ENCODE measurements at places on chromosomes 5 and 9.

DNA sequence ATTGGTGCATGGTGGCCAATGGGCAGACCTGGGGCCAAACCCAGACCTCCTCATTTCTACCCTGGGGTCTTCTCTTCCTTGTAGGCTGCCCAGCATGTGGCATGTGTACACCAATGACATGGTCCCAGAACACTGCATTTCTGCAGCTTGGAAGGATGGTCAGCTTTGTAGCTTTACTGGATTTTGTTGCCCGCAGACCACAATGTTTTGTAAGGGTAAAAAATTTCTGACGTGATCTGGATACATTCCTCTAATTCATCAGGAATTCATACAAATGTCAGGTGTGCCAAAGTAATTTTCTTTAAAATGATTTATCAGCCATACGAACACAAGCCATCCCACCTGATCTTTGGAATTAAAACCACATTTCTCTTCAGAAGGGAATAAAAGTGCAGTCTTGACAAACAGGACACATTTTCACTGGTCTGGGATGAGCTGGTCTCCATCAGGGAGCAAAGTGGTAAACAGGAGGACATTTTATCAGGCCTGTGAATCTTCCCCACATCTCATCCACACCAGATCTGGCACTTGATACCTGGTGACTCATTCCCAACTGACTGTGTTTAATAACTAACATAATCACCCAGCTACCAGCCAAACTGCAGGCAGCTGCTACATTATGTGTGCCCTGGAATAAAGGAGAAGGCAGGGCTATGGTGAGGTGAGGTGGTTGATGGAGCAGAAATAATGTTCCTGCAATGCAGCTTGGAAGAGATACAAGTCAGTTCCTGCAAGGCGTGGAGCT, 103.9 kb downstream of the SPOCK1 start:
- no peak for DNase-seq

GRCh38 chr5:100600298-100600994, 65.3 kb downstream of the FAM174A start:
- DNase-seq = no peak

GRCh38 chr5:5930561-5930960, 447.8 kb downstream of the MED10 start:
- no peak for DNase-seq

GRCh38 chr5:151264113-151264512, 11.1 kb downstream of the GM2A start:
- no peak for DNase-seq

- DNase-seq = no peak
Measured at GRCh38 chr9:89435071-89435823, 62.7 kb downstream of the SEMA4D start.

- no peak for DNase-seq
Measured at GRCh38 chr9:71025728-71026127, 95.7 kb downstream of the TRPM3 start.

- no peak for DNase-seq
Measured at GRCh38 chr9:38278931-38279679, 113.4 kb upstream of the ALDH1B1 start.

GRCh38 chr9:84669288-84670137, at the start of gene NTRK2:
Gene NTRK2 (plus strand): TSS chr9:84669729. CDS start chr9:84670749, 1,020 bp downstream.
- DNase-seq = peak; percentile 55

DNA sequence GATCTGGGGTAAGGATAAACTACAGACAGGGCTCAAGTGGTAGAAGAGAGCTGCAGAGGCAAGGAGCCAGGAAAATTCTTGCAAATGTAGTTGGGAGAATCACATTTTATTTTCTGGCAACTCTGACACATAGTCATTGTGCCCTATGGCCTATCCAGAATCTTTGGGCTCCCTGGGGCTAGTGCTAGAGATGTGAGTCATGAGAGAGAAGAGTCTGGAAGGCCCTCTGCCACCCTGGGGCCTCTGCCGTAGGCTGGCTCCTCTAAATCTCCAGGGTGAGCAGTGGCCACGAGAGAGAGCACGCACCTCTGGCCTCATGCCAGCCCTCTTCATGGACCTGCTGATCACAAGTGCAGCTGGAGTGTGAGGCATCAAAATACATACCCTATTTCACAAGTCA, 74.3 kb upstream of the SSBP2 start:
- no peak for DNase-seq

- no peak for DNase-seq
Measured at GRCh38 chr5:145198525-145199260, 636.4 kb downstream of the PRELID2 start.

GRCh38 chr5:63055421-63055820, 476.8 kb downstream of the LRRC70 start:
- no peak for DNase-seq

- no peak for DNase-seq
Measured at GRCh38 chr9:119667916-119668315, 298.7 kb upstream of the BRINP1 start.

- no peak for DNase-seq
Measured at GRCh38 chr5:79357398-79357797, 121.5 kb downstream of the JMY start.

GRCh38 chr5:171092194-171092593, 216.9 kb upstream of the TLX3 start:
- no peak for DNase-seq

DNA sequence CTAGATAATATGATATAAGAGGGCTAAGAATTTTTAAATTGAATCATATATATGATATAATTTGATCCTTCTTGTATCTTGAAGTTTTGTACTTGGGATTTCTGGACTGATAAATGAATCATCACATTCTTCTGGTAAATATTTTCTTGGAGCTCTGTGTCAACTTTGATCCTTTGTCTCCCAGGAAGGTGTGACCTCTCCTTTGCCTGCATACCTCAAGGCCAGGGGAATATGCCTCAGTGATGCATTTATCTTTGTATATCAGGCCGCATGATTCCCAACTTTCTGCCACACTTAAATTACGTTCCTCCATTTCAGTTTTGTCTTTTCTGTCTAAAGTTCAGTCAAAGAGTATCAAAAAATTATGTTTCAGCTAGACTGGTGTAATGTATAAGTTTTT, 101.2 kb downstream of the NLN start:
- no peak for DNase-seq

- DNase-seq = no peak
Measured at GRCh38 chr5:53568871-53569270, 8.4 kb downstream of the NDUFS4 start.

GRCh38 chr5:124289130-124289529, 457.3 kb downstream of the ZNF608 start:
- DNase-seq = no peak

DNA sequence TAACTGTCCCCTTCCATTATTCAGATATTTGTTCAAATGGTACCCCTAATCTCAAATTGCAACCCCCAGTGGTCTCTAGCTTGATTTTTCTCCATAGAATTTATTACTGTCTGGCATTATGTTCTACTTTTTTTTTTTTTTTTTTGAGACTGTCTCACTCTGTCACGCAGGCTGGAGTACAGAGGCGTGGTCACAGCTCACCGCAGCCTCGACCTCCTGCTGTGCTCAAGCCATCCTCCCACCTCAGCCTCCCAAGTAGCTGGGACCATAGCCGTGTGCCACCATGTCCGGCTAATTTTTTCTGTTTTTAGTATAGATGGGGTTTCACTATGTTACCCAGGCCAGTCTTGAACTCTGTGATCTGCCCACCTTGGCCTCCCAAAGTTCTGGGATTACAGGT, 2.0 kb upstream of the REEP5 start:
- no peak for DNase-seq

GRCh38 chr9:113482341-113482740, 18.8 kb downstream of the RGS3 start:
- DNase-seq = no peak

DNA sequence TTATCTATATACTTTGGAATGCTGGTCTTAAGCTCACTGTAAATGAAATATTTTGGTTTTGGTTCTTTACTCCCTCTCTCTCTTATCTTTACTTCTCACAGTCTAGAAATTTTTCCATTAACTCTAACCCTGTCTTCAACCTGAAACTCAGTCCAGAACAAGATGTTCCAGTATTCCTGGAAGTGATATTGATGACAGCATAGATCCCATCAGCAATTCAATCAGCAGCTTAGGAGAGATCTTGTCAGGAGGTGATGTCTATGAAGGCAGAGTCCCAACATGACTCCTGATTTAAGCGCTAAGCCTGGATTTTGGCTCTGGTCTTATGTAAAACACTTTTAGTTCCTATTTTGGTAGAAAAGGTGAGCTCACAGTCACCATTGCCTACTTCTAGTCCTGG, 52.6 kb downstream of the RFK start:
- DNase-seq = no peak

DNA sequence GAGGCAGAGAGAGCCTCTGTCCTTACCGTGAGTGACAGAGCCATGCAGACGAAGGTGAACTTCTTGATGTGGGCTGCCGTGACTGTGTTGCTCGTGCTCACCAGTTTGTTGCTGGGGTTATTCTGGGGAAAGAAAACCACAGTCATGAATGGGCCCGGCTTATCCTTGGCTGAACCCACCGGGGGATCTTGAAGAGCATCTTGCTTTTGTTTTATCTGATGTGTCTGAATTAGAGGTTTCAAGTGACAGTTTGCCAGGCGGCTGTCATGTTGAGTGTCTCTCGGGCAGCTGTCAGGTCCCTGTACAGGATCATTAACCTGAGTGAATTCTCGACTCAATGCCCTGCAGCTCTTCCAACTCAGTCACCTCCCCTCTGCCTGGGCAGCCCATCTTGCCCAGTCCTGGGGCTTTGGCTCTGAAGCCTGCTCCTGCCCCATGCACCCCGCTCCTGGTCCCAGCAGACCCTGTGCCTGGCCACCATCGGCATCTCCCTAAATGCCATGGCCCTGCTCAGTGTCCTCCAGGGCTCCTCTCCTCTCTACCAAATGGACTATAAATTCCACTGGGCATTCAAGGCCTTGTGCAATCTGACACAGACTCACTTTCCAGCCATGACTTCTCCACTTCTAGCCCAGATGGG, 77.4 kb downstream of the OTULIN start:
- no peak for DNase-seq

- no peak for DNase-seq
Measured at GRCh38 chr5:73192370-73192769, 19.4 kb downstream of the TMEM174 start.

- DNase-seq = no peak
Measured at GRCh38 chr9:124698265-124698664, 72.8 kb downstream of the NR6A1 start.

DNA sequence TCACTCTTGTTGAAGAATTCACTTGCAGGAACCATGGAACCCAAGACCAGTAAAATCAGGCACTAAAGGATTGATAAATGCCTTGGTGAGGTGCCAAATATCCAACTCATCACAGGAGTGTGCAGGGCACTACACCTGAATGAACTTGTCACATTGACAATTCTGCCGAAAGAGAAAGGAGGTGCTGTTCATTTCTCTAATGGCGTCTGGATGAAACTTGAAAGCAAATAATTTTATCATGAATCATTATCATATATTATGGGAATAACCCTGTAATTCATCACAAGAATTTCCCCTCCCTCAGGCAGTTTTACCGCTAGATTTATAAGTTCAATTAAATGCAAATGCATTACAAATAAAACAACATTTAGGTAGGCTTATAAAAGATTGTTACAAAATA, 360.0 kb downstream of the GLIS3 start:
- DNase-seq = no peak

GRCh38 chr5:43065387-43065947, 25.3 kb upstream of the ANXA2R start:
- DNase-seq = no peak

DNA sequence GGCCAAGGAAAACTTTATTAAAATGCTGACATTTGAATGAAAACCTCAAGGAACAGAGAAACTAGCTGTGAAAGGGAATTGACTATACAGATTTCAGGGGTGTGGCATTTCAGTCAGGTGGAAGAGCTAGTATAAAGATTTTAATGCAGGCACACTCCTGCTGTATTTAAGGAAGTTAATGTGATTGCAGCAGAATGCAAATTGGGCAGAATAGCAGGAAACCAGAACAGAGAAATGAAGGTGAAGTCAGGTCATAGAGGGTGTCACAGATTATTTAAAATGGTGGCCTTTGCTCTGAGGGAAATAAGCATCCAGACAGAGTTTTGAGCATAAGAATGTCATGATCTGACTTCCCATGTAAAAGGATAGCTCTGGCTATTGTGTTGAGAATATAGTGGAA, 898.1 kb upstream of the WWC1 start:
- DNase-seq = no peak

DNA sequence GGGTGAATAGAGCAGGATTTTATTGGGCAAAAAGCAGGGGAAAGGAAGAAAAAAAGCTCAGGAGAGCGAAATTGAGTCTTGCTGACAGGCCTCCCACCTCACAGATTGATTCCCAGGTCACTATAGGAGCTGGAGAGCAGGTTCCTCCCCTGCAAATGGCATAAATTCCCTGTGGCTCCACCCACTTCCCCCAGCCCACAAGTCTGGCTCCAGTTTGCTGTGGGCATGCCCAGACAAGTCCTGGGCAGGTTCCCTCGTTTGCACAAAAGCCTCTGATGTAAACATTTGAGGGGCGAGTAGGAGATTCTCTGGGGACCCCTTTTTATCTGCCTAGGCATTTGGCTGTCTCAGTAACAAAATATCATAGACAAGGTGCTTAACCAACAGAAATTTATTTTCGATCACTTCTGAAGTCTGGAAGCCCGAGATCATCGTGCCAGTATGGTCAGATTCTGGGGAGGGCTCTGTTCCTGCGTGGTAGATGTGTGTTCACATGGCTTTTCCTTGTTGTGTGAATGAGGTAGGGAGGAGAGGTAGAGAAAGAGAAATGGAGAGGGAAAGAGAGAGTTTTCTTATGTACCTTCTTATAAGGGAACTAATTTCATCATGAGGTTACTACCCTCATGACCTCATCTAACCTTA, 614.5 kb downstream of the MAT2B start:
- DNase-seq = peak; percentile 45

DNA sequence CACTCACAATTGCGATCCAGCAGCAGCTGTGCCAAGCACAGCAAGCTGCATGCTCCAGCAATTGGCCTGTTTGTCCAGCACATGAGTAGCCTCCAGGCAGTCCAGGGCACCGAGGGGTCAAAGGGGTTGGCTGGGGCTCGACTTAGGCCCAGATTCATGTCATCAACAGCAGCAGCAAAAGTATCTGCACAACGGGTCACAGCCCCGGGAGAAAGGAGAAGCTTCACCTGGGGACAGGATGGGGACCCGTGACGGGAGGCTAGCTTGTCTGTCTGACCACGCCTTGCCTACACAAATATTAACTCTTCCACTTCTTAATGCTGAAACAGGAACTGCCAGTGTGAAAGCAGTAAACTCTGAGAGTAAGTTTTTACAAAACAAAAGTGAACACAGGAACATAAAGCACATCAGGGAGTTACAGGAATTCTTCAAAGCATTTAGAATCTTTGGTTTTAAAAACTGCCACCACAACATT, 191.2 kb downstream of the PIK3R1 start:
- no peak for DNase-seq

GRCh38 chr5:171288066-171288465, 21.0 kb upstream of the TLX3 start:
- no peak for DNase-seq

Data from HEK293T (cell line).